ENCODE measurements at places on chromosomes 16 and 17.

DNA sequence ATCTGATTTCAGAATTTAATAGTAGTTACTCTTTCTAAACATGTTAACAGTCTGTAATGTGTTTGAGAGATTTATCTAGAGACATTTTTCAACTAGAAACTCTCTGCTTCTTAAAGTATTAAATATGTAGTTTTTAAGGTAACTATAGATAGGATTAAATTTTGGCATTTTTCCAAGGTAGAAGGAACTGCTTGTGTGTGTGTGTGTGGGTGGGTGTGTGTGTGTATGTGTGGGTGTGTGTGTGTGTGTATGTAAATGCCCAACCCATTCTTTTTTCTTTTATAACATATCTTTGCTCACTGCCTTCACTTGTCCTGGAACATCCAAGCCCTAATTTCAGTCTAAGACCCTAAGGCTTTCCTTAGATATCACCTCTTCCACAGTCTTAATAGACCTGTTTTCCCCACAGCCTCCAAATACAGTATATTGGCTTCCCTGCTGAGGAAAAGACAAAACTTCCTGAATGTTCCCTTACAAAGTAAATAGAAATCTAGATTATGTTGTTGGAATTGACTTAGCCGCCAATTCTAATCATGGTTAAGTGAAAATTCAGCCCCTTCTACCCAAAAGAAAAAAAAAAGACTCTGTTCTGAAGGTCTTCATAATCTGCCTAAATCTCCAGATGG lies 33.5 kb downstream of the NUP93 start:
- no peak for DNase-seq

DNA sequence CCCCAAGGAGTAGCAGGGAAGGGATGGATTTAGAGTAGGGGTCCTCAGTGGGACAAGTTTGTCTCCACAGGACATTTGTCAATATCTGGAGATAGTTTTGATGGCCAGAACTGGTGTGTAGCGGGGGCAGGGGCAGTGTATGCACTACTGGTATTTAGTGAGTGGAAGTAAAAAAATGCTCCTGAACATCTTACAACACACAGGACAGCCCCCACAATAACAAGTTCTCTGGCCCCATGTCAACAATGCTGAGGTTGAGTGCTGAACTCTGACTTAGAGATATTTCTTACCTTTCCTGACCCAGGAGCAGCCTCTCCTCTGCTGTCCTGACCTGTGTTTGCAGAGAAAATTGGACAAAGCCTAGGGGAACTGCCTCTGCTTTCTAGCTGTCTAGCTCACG lies 365.8 kb downstream of the HAPSTR1 start:
- no peak for DNase-seq

DNA sequence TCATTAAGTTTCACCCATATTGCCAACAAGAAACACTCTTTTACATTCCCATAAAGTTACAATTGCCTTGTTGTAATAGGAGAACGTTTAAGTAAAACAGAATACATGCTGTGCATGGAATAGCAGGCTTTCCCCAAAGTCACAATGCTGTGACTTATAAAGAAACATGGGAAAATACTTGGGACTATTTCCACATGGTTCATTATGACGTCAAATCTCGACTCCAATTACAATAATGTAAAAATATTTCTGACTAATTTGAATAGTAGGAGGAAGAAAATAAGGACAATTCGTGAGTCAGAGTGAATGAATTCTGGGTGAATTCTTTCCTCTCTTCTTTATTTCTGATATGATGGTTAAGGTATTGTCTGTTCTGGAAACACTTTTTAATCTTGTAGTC lies 52.8 kb downstream of the CDH11 start:
- peak; percentile 84 for DNase-seq

DNA sequence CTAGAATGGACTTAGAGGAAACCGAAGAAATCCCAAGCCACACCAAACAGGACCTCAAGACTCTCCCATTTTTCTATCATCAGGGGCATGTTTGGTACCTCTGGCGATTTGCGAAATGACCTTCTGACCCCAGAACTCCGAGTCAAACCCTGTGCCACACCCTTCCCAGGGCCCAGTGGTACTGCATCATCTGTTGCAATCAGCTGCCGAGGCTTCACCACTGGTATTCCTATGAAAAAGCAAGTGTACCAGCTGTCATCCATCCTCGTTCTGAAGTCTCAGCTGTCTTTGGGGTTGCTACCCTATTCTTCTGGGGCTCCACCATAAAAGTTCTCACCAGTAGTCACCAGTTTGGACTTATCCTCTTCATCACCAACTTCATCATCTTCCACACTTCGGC lies 2.3 kb upstream of the RSKR start:
- DNase-seq: no peak

DNA sequence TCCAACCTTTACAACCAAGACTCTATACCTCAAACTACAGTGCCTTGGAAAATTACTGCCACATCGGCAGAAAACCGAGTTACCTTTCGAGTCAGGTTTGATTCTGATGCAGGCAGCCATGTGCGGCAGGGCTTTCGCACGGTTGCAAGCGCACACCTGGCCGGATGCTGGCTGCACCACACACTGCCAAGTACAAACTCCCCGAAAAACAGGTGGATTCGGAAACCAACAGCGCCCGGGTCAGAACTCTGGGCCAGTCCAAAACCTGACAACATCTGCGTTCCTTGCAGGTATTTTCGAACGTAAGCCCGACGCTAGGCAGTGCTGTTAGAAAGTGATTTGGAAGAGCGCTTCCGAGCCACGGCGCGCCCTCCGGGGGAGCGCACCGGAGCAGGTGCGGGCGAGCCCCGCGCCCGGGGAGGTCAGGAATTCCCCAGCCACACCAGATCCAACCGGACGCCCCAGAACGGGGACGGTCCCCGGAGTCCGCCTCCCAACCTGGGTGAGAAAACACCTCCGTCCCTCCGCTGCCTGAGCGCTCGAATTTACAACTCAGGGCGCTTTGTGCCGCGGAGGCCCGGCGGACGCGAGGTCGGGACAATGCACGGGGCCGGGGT lies 1.2 kb downstream of the USP7 start:
- DNase-seq: peak; percentile 16

- no peak for DNase-seq
Measured at GRCh38 chr17:78449983-78450595, 71.6 kb downstream of the PGS1 start.

DNA sequence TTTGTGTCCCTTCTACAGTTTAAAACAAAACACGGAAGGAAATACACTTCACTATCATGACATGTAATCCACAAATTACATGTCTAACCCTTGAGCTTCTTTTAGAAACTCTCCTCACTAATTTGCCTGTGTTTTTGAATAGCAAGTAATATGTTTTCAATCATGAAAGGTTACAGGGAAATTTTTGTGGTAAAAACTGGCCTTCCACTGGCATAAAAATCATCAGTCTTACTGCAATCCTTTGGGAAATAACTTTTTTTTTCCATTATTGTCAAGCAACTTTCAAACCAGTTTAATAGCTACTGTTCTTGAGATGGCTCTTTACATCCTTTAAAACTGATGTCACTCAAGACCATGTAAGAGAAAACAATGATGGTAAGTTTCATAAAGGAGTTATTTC lies 27.0 kb downstream of the MYO1D start:
- no peak for DNase-seq
